ENCODE measurements at places on chromosomes 3 and 15.
A peak's percentile ranks its signal among the peaks of the same experiment; 100 is the strongest.

DNA sequence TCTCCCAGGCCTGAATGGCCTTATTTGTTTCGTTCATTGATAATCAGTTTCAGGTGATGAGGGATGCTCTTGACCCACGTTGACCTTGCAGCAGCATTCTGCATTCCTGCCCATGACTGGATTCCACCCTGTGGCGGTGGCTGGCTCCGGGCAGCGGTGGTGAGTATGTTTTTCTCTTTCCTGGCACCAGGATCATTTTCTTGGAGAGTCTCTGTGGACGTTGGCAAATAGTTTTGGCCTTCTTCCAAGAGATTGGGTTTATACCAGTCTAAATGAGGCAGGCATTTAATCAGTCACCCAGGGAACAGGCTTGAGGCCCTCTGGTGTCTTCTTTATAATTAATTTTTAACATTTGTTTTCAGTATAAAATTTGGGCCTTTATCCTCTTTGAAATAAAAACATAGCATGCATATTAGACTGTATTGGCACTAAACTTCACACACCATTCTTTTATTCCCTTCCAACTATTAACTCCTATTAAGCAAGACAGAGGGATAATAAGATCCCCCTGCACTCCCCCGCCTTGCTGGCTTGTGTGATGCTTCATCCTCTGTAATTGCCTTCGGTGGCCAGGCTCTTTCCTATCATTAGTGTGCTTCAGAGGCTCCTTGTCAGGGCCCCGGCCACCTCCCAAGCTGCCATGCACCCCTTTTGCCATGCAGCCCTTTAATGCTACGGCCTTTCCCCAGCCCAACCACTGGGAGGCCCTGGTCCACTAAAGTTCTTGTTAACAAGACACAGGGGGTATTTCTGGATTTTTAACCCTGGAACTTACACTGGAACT is 176.2 kb upstream of the TOPAZ1 start:
- no peak for DNase-seq

- no peak for DNase-seq
Measured at GRCh38 chr15:89321521-89322410, 12.9 kb downstream of the POLG start.

GRCh38 chr3:41848753-41849574 is 112.9 kb downstream of the ULK4 start:
- no peak for DNase-seq

- DNase-seq = no peak
Measured at GRCh38 chr3:17579289-17580031, 163.0 kb downstream of the TBC1D5 start.

DNA sequence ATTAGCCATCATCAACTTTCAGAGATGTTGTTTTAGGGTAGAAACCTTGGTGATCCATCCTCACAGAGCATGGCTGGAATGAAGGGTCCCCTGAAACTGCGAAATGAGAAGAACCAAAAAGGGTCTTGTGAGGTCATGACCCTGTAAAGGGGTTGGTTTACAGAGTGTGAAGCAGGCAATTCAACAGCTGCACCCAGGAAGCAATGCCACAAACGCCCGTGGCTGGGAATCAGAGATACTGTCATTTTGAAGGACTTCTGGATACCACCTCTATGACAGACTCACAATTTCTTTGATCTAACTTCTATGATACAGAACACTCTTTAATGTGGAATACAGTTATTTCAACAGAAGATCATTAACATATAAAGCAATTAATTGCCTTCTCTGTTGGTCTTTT is 79.1 kb downstream of the GREM1 start:
- DNase-seq = no peak

GRCh38 chr15:58002338-58003126 is 63.0 kb downstream of the ALDH1A2 start:
- no peak for DNase-seq

DNA sequence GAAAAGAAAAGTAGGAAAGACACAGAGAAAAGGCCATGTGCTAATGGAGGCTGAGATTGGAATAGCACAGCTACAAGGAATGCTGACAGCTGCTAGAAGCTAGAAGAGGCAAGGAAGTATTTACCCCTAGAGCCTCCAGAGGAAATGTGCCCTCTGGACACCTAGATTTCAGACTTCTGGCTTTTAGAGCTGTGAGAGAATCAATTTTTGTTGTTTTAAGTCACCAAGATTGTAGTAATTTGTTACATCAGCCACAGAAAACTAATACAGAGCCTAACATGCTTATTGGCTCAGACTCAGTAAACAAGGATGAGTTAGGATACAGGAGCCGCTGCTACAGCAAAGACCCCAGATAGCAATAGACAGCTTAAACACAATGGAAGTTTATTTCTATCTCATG is 33.1 kb upstream of the GLCE start:
- no peak for DNase-seq

DNA sequence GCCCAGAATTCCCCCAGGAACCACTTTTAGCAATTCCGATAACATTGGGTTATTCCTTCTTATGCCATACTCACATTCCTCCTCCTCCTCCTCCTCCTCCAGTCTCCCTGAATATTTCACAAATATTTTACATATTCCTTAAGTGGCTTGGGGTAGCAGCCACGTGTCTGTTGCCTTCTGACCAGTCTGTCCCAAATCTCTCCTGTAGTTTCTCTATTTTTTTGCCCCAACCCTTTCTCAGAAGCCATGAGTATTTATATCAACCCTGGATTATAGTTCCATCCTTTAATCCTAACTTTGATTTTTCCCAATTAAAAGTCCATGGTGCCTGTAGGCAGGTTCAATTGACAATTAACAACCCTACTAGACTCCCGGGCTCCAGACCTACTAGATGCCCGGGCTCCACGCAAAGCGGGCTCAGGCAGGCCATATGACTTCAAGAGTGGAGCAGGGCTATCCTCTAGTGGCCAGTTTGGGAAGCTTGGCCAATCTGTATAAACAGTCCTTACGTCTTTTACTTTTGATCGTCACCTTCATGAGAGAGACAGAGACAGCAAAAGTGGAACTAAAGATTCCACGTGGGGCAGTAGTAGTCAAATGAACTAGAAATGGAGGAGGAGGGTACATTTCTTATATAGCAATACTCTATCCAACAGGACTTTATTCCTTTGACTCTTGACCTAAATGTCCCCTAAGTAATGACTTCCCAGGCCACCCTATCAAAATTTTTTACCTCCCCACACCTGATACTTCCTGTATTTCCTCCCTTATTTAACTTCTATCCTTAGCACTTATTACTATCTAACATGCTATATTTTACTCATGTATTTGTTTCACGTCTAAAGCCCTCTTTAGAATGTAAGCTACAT is 69.7 kb downstream of the USF3 start:
- no peak for DNase-seq

- no peak for DNase-seq
Measured at GRCh38 chr3:34216711-34217335, 418.4 kb downstream of the PDCD6IP start.

DNA sequence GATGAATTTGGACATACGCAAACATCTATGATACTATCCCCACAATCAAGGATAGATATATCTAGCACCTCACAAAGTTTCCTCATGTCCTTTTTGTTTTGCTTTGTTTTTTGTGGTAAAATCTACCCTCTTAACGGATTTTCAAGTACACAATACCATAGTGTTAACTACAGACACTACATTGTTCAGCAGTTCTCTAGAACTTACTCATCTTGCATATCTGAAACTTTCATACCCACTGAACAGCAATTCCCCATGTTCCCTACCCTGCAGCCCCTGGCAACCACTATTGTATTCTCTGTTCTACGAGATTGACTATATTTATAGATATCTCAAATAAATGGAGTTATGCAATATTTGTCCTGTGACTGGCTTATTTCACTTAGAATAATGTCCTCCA is 58.1 kb upstream of the TJP1 start:
- no peak for DNase-seq

DNA sequence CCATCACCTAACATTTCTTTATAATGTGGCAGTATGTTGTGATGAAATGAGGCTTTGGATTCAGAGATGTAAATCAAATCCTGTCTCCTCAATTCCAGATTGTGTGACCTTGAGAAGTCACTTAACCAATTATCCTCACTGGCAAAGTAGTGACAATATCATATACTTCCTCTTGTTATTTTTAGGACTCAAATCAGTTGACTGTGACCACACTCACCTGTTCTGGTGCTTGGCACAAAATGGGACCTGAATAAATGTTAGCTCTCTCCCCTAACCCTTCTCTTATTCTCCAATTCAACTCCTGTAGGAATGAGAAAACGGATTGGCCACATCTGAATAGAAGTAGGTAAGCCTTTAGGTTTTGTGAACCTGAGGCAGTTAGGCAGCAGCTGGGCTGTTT is 42.1 kb downstream of the IQCH start:
- no peak for DNase-seq

GRCh38 chr15:48393645-48394506 is 62.6 kb downstream of the DUT start:
- no peak for DNase-seq

DNA sequence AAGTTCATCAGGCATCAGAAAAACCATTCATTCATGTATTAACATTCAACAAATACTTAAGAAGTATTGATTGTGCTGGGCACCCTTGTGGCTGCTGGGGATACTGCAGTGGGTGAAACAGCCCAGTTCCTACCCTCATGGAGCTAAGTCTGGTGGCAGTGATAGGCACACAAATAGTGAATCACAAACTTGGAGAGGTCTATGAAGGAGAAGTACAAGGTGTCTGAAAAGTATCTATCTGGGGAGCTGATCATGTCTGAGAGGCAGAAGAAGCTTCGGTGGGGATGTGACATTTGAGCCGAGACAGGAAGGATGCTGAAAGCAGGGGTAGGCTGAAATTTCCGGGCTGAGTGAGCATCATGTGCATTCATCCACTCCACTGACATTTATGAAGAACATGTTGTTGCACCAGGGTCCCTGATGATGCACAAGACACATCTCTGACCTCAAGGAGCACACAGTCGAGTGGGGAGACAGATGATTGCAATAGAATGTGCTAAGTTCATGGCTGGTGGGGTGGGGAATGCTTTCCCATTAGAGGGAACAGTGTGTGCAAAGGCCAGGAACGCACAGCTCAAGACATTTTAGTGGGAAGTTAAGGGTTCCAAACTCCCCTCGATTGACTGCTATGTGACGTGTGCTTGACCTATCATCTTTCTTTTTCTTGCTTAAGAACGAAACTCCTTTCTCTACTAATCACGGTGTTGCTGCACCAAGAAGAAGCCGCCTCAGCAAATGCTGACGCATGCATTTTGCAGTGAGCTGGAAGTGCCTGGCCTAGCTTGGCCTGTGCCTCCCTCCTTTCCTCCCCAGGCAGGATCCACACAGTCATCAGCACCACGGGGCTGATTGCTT is 309.1 kb upstream of the ICE2 start:
- peak; percentile 38 for DNase-seq

GRCh38 chr15:49832511-49832910 is 211.7 kb downstream of the DTWD1 start:
- DNase-seq = no peak

GRCh38 chr3:122077293-122078234 is 22.4 kb downstream of the CD86 start:
- DNase-seq = no peak

DNA sequence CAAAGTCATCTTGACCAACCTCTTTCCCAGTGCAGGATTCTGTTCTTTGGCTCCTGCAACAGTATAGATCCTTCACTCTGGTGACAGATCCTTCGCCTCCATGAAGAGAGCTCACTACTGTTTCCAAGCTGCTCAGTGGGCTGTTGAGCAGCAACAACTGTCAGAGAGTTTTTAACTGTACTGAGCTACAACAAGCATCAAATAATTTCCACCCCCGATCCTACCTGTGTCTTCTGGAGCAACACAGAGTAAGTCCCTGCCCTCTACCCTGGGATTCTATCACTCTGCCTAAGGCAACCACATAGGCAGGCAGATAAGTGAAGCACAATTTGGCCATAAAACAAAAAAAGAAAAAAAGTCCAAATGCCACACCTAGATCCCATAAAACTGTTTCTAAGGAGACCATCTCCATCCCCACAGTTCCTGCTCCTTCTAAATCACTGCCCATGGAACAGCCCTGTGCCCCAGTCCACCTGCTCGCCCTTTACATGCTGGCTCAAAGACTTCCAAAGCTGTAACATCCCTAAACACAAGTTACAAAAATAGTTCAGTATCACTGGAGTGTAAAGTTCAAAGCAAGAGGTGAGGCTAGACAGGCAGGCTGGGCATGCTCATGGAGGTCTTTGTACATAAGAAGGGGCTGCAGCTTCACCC is 37.8 kb upstream of the ANPEP start:
- no peak for DNase-seq

GRCh38 chr3:187064210-187065115 is 74.8 kb downstream of the RPL39L start:
- no peak for DNase-seq

DNA sequence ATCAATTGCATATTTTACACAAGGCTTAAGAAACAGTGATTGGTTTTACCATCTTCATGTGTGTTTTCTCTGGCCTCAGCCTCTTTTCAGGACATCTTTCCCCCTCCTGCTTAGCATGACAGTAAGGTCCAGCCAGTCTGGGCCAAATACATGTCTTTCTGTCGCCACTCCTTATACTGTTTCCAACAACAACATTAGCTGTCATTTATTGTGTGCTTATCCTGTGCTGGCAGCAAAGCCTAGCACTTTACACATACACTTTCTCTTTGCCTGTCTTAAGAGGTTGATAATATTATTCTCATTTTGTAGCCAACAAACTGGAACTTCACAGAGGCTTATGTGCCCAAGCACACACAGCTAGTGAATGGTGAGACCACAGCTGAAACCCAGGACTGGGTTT is 37.8 kb downstream of the B3GALNT1 start:
- DNase-seq = no peak

DNA sequence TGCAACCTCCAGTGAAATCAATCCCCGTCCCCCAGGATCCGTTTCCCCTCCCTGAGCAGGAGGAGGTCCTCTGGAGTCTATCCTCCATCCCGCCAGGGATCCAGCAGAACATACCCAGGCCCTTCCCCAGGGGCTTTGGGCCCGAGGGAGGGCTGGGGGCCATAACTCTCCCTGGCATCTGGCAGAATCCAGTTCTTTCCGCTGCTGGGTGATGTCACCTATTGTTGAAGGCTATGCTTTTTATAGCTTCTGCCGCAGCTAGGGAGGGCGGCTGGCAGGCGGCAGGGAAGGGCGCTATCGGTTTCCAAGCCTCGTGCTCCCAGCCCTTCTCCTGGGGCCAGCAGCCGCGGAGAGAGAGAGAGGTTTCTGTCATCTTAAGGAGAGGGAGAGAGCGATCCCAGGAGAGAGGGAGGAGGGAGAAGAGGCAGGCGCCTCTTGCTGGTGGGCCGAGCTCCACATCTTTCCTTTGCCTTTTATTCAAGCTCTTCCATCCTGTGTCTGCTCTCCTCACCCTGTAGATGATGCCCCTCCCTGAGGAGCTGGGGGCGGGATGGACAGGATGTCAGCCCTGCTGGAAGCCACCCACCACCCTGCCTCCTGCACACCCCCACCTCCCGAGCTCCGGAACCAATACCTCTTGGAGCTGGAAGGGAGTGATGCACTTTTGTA is 120.1 kb downstream of the ANP32A start:
- no peak for DNase-seq

GRCh38 chr3:6449099-6449498 is 411.8 kb upstream of the GRM7 start:
- DNase-seq = no peak

GRCh38 chr15:60001610-60002527 is 2.2 kb upstream of the FOXB1 start:
- DNase-seq = no peak

Data from stimulated activated CD4-positive, alpha-beta T cell treated with anti-CD3 and anti-CD28 coated beads, Interleukin-12 subunit alpha, Interleukin-12 subunit beta, amount 100 ng/mL, for 4 hours (primary cell).